ENCODE measurements at places on chromosomes 7 and 10.

DNA sequence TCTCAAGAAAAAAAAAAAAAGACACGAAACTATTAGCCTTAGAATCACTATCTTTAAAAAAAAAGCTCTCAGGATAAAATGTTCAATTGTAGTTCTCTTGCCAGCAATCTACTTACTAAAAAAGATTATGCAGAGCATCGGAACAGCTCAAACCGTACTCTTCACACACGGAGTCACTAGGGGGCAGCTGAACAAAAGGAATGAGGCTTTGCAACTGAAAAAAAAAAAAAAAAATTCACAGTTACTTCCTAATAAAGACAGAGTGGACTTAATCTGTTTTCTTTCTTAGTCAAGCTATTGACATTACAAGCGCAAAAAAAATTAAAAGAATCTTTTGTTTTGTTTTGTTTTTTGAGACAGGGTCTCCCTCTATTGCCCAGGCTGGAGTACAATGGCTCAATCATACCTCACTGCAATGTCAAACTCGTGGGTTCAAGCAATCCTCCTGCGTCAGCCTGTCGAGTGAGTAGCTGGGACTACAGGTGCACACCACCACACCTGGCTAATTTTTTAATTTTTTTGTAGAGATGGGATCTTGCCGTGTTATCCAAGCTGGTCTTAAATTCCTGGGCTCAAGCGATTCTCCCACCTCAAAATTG, 11.5 kb downstream of the PMS2 start:
- no peak for DNase-seq

DNA sequence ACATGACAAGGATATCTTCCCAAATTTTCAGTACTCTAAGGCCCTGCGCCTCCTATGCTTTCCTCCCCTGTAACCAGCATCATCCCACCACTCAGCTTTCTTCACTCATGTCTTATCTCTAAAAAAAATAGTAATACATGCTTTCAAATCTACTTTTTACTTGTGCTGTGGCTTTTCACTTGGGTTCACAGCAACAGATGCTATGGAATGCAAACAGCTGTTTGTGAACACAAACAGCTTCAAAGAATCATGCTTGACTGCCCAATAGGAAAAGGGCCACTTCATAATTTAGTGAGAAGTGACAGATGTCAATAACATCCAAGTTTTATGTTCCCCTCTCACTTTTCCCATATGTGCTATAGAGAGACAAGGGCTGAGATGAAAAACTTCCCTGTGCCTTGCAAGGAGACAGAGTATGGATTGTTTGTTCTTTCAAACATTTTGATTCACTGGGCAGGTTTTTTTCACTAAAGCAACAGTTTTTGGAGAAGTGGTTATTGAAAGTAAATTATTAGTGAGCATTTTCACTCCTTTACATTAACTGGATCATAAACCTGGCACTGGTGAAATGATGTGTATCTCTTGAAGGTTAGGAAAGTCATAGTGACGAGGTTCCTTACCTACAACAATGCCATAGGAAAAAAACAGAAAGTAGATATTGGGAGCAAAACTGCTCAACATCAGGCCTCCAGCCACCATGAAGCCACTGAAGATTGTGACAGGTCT, 37.3 kb downstream of the SLC16A9 start:
- no peak for DNase-seq

DNA sequence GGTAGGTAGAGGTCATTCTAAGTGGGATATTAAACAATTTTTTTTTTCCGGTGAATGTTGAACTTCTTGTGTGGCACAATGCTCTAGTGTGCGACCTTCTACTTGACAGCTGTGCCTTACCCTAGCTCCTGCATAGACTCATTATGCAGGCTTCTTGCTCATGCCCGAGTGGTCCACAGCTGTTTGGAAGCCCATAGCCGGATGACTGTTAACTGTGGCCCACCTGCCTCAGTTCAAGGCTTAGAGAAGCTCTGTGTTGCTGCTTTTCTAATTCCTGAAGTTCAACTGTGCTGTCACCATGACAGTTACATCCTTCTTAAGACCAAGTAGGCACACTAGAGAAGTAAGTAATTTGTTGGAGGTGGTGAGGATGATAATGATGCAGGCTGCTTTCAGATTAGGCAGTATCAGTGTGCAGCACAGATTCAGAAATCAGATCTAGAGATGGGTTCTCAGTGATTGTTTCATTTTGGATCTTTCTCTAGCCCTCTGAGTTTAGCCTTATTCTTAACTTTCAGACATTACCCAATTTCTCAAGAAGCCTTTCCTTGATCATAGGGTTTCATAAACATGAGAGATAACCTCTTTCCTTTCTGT, 278.4 kb downstream of the PHF14 start:
- no peak for DNase-seq

- no peak for DNase-seq
Measured at GRCh38 chr7:80600046-80600445, 38.4 kb upstream of the CD36 start.

GRCh38 chr10:62992145-62992721, 140.9 kb upstream of the NRBF2 start:
- no peak for DNase-seq

- no peak for DNase-seq
Measured at GRCh38 chr10:61128196-61128595, 184.2 kb upstream of the RHOBTB1 start.

DNA sequence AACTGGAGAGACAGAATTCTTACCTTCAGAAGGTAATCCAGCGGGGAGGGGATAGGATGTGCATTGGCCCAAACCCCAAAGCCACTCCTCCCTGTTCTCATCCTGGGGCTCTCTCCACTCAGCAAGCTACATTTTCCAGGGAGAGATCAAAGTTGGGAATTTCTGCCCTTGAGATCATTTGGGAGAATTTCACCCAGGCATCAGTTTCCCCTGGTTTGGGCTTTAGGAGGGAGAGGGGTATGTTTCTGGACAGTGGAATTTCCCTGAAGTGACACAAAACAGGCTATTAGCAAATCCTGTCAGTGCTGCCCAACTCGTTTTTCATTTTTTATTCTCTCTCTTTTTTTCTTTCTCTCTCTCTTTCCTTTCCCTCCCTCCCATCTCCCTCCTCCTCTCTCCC, 35.7 kb downstream of the CYP17A1 start:
- no peak for DNase-seq

GRCh38 chr7:70775570-70776156, 356.3 kb upstream of the GALNT17 start:
- DNase-seq: no peak

- DNase-seq: no peak
Measured at GRCh38 chr10:117900280-117900679, 146.5 kb downstream of the RAB11FIP2 start.

DNA sequence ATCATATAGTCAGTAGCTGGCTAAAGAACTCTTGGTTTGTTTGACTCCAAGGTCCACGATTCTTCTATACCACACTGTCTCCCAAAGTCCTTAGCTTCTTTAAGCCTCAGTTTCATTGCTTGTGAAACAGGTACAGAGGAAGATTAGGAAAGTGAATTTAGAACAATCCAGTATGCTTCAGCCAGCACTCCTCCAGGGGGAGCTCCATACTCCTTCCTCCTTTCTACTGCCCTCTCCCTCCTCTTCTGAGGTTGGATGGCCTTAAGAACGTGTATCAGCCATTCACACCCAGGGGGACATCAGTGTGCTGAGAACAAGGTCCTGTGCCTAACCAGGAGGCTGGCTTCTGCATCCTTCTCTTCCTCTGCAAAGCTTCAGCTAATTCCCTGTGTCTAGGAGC, 54.8 kb upstream of the CALD1 start:
- no peak for DNase-seq

DNA sequence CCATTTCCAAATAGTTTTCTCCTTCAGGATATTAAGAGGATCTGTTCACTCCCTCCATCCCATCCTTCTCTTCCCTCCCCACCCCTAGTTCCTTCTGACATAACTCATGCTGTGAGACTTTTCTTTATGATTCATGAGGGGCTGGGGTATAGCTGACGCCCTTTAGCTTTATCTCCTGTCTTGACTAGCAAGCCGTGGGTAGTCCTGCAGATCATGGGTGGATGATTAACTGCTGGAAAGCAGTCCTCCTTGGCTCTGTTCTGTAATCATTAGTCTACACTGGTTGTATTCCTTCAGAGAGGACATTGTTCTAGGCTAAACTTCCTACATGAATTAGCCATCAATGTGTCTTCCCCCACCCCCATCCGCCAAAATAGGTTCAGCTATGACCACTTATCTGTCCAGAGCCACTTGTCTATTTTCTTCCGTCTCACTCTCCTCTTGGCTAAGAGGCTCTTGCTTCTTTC, 135.4 kb downstream of the LRRC4 start:
- no peak for DNase-seq

DNA sequence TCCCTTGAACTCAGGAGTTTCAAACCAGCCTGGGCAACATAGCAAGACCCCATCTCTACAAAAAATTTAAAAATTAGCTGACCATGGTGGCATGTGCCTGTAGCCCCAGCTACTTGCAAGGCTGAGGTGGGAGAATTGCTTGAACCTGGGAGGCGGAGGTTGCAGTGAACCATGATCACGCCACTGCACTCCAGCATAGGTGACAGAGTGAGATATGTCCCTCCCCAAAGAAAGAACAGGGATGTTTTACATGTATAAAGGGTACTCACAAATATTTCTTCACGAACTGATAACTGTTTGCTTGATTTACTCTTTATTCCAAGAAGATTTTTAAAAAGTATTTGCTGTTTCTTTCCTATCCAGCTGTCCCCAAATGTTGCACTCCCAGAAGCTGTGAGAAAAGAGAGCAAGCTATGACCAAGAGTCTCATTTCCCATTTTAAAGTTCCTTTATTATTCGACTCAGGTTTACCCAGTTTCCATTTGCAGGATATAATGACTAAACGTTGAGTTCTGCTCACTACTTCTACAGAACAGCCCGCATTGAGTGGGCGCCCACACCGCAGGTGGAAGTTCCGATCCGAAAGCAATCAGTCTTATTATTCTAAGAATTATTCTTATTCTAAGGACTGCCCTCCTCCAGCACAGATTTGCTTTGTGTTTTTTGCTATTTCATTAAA, 90.7 kb downstream of the APBB1IP start:
- DNase-seq: no peak

DNA sequence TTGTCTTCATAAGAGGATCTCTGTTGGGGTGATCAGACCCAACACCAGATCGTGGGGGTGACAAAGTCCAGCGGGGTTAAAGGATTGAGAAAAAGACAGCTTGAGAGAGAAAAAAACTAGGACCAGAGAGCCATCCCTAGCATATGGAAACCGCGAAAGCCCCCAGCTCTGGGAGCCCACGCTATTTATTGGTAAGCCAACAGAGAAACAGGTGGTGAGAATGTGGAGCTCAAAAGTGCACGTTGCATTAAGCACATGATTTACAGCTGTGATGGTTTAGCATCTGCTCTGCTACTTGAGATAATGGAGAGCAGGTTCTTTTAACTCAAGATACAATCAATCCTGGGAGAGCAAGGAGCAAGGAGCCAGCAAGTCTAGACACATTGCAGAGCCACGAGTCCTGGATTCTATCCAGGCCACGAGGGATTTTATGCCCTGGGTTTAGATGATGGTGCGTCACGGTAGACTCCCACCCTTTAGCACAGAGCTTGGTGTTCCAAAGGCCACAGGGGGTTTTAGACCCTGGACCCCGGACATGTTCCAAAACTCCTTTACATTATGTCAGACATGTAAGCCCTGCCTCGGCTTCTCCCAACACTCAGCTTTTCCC, 755.2 kb upstream of the SORCS1 start:
- no peak for DNase-seq

DNA sequence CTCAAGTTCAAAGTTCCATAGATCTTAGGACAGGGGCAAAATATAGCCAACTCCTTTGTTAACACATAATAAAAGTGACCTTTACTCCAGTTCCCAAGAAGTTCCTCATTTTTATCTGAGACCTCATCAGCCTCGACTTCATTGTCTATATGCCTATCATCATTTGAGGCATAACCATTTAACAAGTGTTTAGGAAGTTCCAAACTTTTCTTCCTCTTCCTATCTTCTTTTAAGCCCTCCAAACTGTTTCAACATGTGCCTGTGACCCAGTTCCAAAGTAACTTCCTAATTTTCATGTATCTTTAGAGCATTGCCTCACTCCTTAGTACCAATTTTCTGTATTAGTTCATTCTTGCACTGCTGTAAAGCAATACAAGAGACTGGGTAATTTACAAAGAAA, 569.1 kb downstream of the ANKRD7 start:
- no peak for DNase-seq

- DNase-seq: no peak
Measured at GRCh38 chr7:122691569-122692235, 7.2 kb downstream of the RNF133 start.

- no peak for DNase-seq
Measured at GRCh38 chr7:139721821-139722220, 56.0 kb downstream of the HIPK2 start.

- no peak for DNase-seq
Measured at GRCh38 chr7:111541067-111541466, 21.2 kb downstream of the IMMP2L start.
